ENCODE measurements at places on chromosomes 3 and 15.

- no peak for DNase-seq
These were observed 19.6 kb upstream of the SRP14 start for GRCh38 chr15:40058476-40059140.

DNA sequence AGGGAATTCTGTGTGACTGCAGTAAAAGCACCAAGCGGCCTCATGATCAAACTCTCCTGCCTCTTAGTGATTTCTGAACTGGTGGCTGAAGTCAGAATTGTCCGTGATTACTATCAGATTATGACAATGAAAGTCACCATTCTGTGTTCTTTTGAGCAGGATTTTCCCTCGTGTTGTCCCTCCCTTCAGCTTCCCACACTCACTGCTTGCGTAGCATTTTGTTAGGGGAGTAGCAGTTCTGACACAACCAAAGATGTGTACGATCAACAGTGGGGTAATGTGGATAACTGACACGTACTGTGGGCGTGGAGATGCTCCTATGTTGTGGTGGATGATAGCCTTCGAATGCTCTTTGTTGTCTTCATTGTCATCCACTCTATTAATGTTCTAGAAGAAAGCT, 67.8 kb upstream of the ICE2 start:
- DNase-seq = no peak

DNA sequence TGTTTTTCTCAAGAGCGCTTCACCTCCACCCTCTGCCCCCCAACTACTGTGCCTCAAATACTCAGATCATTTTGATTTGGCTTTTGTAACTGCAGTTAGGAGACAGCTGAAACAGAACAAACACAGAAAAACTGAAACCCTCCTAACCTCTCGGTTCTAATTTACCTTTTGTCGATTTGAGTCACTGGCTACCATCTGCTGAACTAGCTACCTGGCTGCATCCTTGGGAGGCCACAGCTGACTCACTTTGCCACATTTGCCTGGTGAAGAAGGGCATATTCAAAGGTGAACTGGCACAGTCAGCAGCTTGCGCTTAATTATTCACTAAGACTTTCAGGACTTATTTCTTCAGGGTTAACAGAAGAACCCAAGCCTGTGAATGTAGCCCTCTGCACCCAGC, 117.7 kb downstream of the FOXB1 start:
- DNase-seq = no peak

DNA sequence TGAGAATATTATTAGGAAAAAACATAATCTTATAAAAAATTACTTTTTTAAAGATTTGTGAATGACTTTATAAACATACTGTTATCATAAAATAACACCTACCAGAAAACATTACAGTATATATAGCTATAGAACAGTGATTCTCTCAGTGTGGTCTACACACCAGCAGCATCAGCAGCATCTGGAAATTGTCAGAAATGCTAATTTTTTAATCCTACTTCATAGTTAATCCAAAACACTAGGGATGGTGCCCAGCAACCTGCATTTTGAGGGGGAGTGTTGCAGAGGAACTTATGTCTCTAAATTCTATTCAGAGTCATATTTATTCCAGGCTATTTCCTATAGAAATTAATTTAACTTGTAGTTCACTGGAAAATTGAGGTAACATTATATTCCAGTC, 1107.8 kb downstream of the IGSF11 start:
- no peak for DNase-seq
